ENCODE measurements at places on chromosomes 5 and 9. TPM values are rescaled to one million over a fixed set of nuclear protein-coding genes. Genes with fewer than 3 reads are reported as not detected.

DNA sequence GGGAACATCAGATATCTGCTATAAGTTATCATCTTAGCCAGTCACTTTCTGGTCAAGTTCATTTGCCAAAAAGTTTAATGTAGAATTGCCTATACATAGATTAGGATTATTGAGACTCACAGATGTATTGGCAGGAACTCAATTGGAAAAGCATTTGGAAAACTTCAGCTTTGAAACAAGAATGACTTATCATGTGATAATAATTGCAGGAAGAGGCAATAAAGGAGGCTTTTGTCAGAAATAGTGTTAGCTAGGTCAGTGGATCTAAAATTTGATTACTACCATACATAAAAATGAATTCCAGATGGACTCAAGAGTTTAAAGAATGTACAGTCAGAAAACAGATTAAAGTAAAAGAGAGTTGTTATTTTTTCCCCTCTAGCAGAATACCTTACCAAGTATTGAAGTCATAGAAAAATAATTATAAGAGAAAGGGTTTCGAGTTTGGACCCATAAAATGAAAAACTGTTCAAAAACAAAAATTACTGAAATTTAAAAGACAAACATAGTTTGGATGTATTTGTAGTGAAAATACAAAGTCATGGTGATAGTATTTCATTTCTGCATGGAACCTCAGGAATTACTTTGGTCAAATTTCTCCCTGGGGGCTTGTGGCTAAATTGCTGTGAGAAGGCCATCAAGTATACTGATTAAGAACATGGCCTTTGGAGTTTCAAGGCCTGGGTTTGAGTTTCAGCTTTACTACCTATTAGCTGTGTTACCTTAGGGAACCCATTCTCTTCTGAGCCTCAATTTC is 159.9 kb downstream of the TMEM38B start:
- no peak for DNase-seq

- peak; percentile 74 for DNase-seq
Measured at GRCh38 chr5:116574367-116575325, at the start of gene SEMA6A. Gene SEMA6A (minus strand): TSS chr5:116574823. CDS start chr5:116504944, 69,879 bp downstream.

DNA sequence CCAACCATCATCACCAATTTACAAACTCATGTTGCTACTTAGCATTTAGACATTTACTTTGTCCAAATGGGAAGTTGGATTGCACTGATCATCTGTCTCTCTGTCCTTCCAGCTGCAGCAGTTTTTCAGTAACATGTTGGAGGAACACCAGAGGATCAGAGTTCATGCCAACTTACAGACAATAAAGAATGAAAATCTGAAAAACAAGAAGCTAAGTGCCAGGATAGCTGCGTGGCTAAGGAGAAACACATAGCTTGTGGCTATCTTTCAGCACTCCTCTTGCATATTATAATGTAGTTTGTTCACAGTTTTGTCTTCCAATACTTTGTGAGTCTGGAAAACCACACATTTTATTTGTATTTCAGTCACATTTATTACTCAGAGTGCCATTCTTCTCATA is 6.4 kb upstream of the ARL14EPL start:
- no peak for DNase-seq

DNA sequence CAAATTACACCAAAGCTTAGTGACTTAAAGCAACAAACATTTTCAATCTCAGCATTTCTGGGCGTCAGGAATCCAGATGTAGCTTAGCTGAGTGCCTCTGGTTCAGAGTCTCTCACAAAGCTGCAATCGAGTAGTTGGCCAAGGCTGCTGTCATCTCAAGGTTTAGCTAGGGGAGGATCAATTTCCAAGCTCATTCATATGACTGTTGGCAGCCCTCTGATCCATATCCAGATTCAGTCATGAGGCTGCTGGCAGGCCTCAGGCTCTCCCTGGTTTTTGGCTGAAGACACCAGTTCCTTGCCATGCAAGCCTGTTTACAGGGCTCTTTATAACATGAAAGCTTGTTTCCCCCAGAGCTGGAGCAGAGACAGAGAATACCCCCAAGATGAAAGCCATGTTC is 419.5 kb upstream of the TLE4 start:
- DNase-seq, result no peak

- no peak for DNase-seq
Measured at GRCh38 chr5:128870373-128870772, 94.9 kb upstream of the SLC27A6 start.

GRCh38 chr9:16294133-16294770 is 576.2 kb downstream of the BNC2 start:
- no peak for DNase-seq

DNA sequence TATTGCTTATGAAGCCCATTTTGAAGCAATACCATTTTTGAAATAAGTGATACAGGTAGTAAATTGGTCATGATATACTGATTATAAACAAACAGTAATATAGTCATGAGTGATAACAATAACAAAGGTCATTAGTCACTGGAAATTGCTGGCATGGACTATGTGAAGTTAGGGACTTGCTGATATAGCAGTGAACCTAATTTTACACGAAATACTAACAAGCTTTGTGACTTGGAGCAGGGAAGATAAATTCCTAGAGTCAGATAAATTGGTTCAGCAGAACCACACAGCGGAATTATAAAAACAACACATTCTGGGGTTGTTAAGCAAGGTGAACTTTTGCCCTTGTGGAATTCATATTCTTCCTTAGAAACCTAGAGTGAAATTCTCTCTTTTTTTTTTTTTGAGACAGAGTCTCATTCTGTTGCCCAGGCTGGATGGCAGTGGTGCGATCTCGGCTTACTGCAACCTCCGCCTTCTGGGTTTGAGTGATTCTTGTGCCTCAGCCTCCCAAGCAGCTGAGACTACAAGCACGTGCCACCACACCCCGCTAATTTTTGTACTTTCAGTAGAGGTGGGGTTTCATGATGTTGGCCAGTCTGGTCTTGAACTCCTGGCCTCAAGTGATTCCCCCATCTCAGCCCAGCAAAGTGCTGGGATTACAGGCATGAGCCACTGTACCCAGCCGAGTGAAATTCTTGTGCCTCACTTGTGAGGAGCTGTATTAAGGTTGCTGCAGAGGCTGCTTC is 6.0 kb downstream of the UGCG start:
- DNase-seq, result no peak

- no peak for DNase-seq
Measured at GRCh38 chr5:78570646-78571045, 77.9 kb downstream of the LHFPL2 start.

DNA sequence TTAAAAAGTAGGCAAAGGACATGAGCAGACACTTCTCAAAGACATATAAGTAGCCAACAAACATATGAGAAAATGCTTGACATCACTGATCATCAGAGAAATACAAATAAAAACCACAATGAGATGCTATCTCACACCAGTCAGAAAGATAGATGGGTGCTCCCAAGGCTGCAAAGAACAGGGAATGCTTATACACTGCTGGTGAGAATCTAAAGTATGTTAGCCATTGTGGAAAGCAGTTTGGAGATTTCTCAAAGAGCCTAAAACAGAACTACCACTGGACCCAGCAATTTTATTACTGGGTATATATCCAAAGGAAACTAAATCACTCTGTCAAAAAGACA is 154.2 kb downstream of the NDUFS4 start:
- DNase-seq, result no peak

- no peak for DNase-seq
Measured at GRCh38 chr5:130955041-130955440, 210.0 kb downstream of the HINT1 start.

GRCh38 chr9:84667571-84668195 is 1.8 kb upstream of the NTRK2 start:
- no peak for DNase-seq

Gene SCAI
- 9.6 TPM for total RNA-seq

Gene MUSK
- not detected for total RNA-seq

Gene PCDHGA1
- total RNA-seq, result not detected

Gene PIP5K1B
- 0.38 TPM for total RNA-seq

Gene NSG2
- not detected for total RNA-seq

Gene ADGRD2
- total RNA-seq, result not detected

Gene CDC20B
- not detected for total RNA-seq

Measured in activated naive CD4-positive, alpha-beta T cell treated with anti-CD3 and anti-CD28 coated beads for 36 hours (primary cell).